Smooth muscle cell of the brain vasculature (primary cell): ENCODE measurements at places on chromosomes 13 and 19.

GRCh38 chr13:67229481-67230403, at the start of gene PCDH9:
Gene PCDH9, minus strand, starts transcription at chr13:67230336. Its CDS starts 1,896 bp downstream, at chr13:67228440.
- DNase-seq, result no peak

DNA sequence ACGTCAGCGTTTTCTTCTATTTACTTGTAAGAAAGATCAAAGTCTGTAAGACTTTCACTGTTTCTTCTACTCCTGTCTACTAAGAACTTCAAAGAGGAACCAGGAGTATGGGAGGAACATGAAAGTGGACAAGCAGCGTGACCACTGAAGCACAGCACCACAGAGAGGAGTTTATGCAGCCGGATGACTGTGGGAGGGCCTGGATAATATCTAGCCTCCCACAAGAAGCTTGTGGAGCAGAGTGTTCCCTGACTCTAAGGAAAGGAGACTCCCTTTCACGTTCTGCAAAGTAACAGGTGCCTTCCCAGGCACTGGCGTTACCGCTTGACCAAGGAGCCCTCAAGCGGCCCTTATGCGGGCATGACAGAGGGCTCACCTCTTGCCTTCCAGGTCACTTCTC, 83.6 kb upstream of the PDCD5 start:
- no peak for DNase-seq

DNA sequence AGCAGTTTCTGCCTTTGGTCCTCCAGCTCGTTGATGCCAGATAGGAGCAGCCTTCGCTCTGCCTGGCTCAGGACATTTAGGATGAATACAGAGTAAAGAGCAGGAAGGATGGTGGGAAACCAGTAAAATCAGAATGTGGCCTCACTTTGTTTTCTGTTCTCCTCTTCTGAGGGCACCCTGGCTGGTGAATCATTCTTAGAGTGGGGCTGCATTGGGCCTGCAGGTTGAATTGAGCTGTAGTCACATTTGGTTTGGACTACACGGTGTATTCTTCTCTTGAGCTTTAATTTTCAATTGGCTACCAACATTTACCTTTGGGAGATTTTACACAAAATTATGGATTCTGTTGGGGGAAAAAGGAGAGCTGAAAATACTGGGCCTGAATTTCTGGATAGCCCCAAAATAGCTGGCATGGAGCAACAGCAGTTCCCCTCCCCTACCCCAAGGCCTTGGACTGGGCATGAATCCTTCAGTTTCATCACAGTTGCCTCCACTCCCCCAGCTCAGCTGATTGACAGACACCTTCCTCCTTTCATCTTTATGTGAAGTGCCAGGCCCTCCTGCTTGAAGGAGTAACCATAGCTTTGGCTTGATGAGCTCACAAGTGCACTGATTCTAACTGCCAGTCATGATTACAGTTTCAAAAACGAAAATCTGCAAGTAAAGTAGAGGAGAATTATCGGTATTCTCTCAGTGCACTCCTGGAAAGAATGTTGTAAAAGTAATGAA, 24.3 kb downstream of the ERCC5 start:
- no peak for DNase-seq

DNA sequence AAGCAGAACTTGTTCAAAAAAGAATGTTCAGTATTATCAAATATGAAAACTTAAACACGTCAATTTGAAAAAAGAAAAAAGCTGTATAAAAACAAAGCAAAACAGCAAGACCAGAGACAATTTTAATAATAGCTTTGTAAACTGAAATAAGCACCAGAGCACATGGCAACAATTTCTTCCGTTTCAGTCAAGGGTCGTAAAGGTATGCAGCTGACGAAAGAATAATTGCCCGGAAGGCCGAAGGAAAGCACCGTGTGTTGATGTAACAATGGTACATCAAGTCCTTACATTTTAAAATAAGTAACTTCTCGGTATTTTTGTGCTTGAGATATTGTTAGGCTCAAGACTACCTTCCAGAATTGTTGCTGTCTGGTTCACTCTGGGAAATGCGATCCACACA, 1.7 kb downstream of the PROSER1 start:
- no peak for DNase-seq

GRCh38 chr13:85671336-85671735, 127.9 kb downstream of the SLITRK6 start:
- no peak for DNase-seq

DNA sequence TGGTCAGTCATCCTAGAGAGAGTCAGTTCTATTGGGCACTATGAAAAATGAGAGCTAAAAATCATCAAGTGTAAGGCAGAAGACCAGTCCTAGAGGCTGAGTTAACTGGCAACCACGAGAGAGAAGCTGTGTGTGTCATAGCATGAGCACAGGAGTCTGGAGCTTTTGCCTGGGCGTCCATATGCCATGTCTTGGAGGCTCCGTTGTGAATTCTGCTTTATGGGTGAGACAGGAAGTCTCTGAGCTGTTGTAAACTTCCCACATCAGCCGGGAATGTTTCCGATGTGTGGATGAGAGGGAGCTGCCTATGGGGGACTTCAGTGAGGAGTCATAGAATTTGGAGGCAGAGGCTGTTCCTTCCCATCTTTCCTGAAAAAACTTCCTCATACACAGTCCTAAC, 120.0 kb downstream of the ITGBL1 start:
- DNase-seq, result no peak

GRCh38 chr13:110185696-110186095, 121.3 kb downstream of the COL4A1 start:
- DNase-seq, result no peak

DNA sequence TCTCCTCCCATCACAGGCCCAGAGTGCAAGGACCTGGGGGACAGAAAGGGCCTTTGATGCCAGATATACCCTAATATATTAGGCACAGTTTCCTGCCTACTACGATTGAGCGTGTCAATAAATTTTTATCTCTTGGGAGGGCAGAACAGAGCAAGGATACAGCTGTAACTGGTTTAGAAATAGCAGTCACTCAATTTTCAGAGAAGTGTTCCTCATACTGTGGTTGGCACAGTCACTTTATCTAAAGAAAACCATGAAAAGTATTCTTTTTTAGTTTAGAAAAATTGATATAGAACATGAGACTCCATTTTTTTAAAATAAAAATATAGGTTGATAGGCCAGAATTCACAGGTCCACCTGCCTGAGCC, 460 bp upstream of the ZNF155 start:
- no peak for DNase-seq

DNA sequence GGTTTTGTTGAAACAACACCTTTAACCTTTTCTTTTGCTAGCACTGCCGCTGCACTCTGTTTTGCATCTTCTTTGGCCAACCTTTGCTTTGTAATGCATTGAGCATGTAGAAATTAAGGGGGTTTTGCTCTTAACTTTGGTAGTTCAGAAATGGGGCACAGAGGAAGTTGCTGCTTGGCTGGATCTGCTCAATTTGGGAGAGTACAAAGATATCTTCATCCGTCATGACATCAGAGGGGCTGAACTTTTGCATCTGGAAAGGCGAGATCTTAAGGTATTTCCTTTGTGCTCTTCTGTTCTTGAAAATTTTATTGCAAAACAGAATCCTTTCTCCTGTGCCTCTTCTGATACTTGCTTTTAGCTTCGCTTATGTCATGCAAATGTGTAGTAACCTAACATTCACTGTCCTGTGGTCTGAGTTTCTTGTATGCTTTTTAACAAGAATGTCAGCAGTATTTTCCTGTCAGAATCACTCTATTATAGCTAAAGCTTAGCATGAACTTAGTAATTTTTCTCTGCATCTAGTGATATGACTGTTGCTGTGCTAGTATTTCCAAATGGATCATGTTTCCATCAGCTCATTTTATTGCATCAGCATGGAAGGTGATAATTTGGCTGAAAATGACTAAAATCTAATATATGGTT, 50.7 kb upstream of the AKAP11 start:
- no peak for DNase-seq

GRCh38 chr13:24627946-24628345, 52.3 kb upstream of the ATP12A start:
- no peak for DNase-seq

GRCh38 chr19:41218615-41219507, at the start of gene AXL:
Gene AXL, plus strand, starts transcription at chr19:41219223. Its CDS starts 170 bp downstream, at chr19:41219393.
- no peak for DNase-seq

DNA sequence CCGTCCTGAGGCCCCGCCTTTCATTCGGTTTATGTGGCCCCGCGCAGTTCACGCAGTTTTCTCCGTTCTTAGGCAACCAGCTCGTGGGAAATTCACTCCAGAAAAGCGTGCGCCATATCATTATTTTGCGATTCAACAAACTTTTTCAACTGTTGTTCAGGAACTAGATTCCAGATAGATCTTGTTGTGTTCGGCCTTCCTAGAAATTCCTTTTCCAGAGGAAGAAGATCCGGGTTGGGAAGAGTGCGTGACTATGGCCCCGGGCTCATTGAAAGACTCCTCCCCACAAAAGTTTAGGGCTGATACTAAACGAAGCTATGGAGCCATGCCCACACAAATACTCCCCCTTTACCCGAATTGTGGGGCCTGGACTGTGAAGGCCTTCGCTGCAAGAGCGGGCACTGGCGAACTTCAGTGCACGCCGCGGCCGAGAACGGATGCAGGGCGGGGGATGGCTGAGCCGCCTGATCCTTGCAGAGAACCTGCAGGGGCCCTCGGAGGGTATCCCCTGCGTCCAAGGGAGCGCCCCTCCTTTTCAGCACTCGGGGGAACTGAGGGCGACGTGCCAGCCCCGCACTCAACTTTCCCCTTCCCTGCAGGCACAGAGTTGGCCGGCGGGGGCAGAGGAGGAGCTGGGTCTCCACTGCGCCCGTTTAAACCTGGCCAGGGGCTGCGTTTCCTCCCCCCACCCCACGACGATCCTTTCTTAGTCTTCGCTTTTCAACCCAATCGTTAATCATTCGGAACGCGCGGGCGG, 904 bp upstream of the SOX1 start:
- no peak for DNase-seq

DNA sequence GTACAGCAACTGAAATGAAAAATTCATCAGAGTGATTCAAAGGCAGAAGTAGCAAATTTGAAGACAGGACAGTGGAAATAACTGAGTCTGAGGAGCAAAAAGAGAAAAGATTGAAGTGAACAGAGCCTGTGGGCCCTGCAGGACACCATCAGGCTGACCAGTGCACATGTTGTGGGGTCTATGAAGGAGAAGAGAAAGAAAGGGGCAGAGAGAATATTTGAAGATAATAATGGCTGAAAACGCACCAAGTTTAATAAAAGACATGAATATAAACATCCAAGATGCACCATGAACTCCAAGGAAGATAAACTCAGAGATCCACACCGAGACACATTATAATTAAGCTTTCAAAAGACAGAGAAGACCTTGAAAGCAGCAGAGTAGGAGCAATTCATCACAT, 15.4 kb downstream of the ATP4B start:
- no peak for DNase-seq
